Testis (tissue), 5 donors: ENCODE measurements at places on chromosomes 16 and 17. TPM values are rescaled to one million over a fixed set of nuclear protein-coding genes. Genes with fewer than 3 reads are reported as not detected.
A peak's percentile ranks its signal among the peaks of the same experiment; 100 is the strongest.

The ENPP7 gene
- total RNA-seq, result 0.24 TPM

The CACNG5 gene
- total RNA-seq, result not detected

The NOTUM gene
- 9.5 TPM for total RNA-seq

The PSMD12 gene
- total RNA-seq, result 32.8 TPM

GRCh38 chr17:65750631-65751115 lies 189.2 kb upstream of the AXIN2 start:
- no peaks in the 10 kb centered on the region for H3K27me3 ChIP-seq
- H3K27ac ChIP-seq, result no peak overlapping the region
- no peaks in the 10 kb centered on the region for H3K36me3 ChIP-seq
- peaks cover 12% of the 10 kb centered on the region for H3K4me1 ChIP-seq
- H3K4me3 ChIP-seq, result no peak overlapping the region

- no peaks in the 10 kb centered on the region for H3K27me3 ChIP-seq
- no peaks in the 10 kb centered on the region for H3K36me3 ChIP-seq
- no peak overlapping the region for H3K4me3 ChIP-seq
- H3K27ac ChIP-seq, result no peak overlapping the region
Measured at GRCh38 chr17:49741009-49741691, 22.8 kb downstream of the FAM117A start.

DNA sequence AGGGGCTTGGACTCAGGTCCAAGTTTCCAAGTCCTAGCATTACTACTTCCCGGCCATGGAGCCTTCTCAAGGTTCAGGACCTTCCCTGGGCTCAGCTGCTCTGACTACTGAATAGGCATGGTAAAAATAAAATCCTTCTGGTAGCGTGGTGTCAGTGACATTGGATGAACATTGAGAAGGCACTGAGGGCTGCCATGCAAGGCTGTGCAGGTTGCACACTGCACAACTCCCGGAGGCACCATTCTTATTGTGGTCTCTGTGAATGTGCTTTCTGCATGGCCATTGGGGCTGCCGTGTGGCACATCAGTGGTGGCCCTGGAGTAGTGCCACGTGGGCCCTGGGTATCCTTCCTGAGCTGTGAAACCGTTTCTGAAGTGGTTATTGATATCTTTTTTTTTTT lies 250.2 kb upstream of the CIBAR2 start:
- no peak for DNase-seq
- H3K36me3 ChIP-seq, result no peaks in the 10 kb centered on the region
- H3K27me3 ChIP-seq, result no peaks in the 10 kb centered on the region
- H3K4me1 ChIP-seq, result peaks cover 66% of the 10 kb centered on the region
- H3K27ac ChIP-seq, result peak overlapping the region; percentile 41

DNA sequence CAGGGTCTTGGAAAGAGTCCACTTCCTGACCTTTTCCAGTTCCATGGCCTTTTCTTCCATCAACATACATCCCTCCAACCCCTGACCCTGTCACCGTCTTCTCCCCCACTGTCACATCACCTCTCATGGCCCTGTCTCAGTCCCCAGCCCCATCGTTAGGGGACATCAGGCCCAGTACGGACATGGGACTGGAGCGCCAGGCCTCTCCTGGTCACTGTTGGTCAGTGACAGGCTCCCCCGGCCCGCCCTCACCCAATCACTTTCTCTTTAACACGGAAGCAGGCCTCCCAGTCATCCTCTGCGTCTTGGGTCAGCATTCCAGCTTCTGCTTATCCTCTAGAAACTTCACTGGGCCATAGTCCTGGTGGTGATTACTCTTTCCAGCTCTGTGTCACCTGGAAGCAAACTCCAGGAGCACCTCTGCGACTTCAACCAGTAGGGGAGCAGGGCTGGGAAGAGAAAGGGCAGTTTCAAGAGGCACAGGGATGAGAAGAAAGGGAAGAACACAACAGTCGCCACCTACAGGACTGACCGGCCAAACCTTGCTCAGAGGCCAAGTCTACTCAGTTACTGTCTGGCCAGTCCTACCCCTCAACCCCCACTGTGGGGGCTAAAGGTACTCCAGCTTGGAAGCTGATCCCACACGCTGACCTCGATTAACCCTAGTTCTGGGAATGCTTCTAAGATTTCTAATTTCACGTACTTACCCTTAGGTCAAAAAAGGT lies 15.9 kb upstream of the ICAM2 start:
- DNase-seq, result no peak
- H3K4me1 ChIP-seq, result peaks cover 3% of the 10 kb centered on the region
- H3K36me3 ChIP-seq, result no peaks in the 10 kb centered on the region
- no peaks in the 10 kb centered on the region for H3K27me3 ChIP-seq

DNA sequence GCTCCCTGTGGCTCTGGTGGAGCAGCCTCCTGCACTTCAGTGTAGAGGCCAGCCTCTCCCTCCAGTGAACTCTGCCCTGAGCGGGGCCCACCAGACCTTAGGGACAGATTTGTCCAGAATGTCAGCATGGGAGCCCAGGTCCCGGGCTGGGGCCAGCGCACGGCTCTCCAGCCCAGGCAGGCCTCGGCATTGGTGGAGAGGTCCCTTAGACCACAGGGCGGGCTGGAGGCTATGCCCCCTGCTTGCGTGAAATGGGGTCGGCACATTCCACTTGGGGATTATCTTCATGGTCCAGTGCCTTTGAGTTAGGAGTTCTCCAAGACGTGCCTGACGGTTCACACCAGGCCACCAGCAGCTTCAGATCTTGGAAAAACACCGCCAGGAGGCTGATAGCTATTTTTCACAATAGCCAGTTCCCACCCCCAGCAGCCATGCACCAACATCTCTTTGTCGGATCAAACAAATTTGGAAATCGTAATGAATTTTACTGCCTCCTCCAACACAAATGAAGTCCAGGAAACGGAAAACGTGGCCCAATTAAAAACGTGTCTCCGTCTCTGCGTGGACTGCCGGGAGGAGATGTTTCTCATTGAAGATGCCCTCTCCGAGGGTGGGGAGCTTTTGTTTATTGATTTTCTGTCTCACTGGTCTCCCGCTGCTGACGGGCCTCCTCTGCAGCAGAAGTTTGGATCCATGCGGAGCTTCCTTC lies 110.0 kb upstream of the CIBAR2 start:
- DNase-seq, result no peak
- H3K27ac ChIP-seq, result no peak overlapping the region
- H3K4me3 ChIP-seq, result no peak overlapping the region
- no peaks in the 10 kb centered on the region for H3K27me3 ChIP-seq

- no peak overlapping the region for H3K27ac ChIP-seq
- H3K36me3 ChIP-seq, result no peaks in the 10 kb centered on the region
- no peaks in the 10 kb centered on the region for H3K27me3 ChIP-seq
- no peak for DNase-seq
- no peak overlapping the region for H3K4me3 ChIP-seq
Measured at GRCh38 chr17:12992676-12993075, 25.2 kb downstream of the ELAC2 start.

GRCh38 chr16:27945233-27945973 lies 118.1 kb downstream of the GSG1L start:
- DNase-seq, result no peak
- H3K27me3 ChIP-seq, result no peaks in the 10 kb centered on the region
- H3K27ac ChIP-seq, result no peak overlapping the region

DNA sequence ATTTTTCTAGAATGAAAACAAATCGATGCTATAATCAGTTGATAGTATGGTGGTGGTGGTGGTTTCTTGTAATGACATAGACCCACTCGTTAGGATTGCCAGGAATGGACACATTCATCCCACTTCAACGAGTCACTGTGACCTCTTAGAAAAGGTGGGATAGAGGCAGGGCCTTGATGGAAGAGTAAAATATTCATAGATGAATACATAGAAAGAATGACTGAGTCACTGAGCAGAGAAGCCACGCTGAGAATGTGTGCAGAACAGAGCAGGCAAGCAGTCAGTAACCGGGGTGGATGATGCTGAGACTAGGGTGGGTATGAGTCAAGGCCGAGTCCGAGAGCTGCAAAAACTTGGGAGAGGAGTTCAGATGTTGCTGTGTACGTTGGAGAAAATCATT lies 129.9 kb downstream of the PITPNC1 start:
- no peaks in the 10 kb centered on the region for H3K27me3 ChIP-seq
- peaks cover 8% of the 10 kb centered on the region for H3K4me1 ChIP-seq
- H3K36me3 ChIP-seq, result no peaks in the 10 kb centered on the region
- H3K4me3 ChIP-seq, result no peak overlapping the region
- DNase-seq, result no peak
- H3K27ac ChIP-seq, result no peak overlapping the region

- H3K4me1 ChIP-seq, result no peaks in the 10 kb centered on the region
- H3K27ac ChIP-seq, result no peak overlapping the region
- no peak for DNase-seq
Measured at GRCh38 chr16:30914830-30915229, 8.5 kb upstream of the FBXL19 start.

DNA sequence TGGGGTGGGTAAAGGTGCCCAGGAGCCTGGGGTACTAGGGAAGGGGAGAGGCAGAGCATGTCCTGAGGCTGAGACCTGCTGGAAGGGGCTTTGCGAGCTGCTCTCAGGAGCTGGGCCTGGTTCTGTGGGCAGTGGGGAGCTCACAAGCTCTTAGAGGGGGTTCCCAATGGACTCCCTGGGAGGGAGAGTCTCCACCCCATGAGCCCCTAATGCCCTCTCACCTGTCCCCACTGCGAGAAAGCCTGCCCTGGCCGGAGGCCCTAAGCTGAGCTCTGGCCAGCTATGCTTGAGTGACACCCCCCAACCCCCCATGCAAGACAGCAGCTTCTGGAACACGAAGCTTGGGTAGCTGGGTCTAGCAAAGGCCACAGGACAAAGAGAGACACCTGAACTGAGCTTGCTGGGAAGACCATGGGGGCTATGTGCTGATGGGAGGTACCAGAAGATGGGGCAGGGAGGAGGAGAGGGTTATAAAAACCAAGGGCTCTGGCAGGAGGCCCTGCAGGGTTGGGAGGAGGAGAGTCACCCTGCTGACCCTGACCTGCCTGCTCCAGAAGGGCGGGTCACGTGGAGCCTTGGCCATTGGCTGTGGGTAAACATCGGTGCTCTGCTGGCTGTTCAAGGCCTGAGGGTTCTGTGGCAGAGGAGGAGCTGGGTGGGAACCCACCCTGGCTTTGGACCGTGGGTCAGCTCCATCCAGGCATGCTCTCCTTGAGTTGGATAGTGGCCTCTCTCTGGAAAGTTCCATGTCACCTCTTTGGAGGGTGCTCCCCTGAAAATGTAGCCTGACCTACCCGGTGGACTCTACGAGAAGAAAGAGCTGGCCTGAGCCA lies 106.7 kb downstream of the RAB11FIP4 start:
- H3K27ac ChIP-seq, result no peak overlapping the region
- H3K4me3 ChIP-seq, result no peak overlapping the region
- no peaks in the 10 kb centered on the region for H3K27me3 ChIP-seq

DNA sequence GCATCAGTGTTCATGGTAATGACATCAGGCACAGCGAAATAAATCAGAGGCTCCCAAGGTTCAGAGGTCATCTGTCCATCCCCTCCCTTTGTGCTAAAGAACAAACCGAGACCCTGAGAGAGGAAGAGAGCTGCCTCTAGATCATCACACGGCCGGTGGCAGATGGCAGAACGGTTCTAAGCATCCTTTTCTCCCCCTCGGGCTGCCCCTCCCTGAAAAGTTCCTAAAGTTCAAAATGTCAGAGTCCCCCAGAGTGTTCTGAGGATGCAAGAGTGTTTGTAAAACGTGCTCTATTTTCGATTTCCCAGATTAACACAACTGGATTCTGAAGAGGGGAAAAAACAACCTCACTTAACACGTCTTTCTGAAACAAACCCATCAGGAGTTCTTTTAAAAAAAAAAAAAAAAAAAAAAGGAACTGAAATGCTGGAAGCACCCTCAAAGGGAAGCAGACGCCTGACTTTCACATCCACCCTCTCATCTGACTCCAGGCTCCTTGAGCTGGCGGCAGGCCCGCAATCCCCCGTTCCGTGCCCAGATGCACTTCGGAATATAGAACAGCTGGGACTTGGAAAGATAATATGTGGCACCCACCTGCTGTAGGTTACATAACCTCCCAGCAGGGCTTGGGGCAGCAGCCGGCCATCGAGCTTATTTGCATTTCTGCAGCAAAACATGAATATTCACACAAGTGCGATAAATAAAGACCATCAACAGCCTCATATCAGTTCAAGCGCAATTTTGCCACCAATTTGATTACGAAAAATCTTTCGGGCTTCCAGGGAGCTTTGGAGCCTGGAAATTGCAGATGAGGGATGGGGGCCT lies 115.5 kb upstream of the SMURF2 start:
- H3K36me3 ChIP-seq, result no peaks in the 10 kb centered on the region
- peak overlapping the region; percentile 39 for H3K4me3 ChIP-seq
- no peak overlapping the region for H3K27ac ChIP-seq
- peaks cover 5% of the 10 kb centered on the region for H3K4me1 ChIP-seq

DNA sequence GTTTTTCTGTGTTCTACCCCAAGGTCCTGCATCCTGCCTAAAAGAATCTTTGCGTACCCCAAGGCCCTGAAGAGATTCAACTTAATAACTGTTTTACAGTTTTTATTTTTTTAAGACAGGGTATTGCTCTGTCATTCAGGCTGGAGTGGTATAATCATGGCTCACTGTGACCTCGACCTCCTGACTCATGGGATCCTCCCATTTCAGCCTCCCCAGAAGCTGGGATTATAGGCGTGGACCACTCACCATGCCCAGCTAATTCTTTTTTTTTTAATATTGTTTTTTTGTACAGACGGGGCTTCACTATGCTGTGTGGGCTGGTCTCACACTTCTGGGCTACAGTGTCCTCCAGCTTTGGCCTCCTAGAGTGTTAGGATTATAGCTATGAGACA lies 9.3 kb upstream of the FAAP100 start:
- no peak for DNase-seq
- no peaks in the 10 kb centered on the region for H3K36me3 ChIP-seq
- H3K4me1 ChIP-seq, result peaks cover 5% of the 10 kb centered on the region
- no peak overlapping the region for H3K4me3 ChIP-seq
- H3K27me3 ChIP-seq, result no peaks in the 10 kb centered on the region
- H3K27ac ChIP-seq, result no peak overlapping the region
